ENCODE measurements at places on chromosomes 11 and 22.

DNA sequence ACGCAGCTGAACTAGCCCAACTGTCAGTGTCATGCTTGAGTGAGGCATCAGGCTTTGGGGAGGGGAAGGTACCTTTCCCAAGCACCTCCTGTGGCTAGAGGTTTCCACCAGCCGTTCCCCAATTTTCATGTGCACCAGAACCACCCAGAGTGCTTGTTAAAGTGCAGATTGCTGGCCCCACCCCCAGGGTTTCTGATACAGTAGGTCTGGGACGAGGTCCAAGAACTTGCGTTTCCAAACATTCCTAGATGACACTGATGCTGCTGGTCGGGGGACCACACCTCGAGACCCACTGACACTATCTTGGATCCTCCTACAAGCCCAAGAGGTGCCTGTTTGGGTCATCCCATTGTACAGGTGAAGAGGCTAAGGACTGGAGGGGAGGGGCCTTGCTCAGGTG lies 59.8 kb downstream of the PDE2A start:
- no peak for DNase-seq

DNA sequence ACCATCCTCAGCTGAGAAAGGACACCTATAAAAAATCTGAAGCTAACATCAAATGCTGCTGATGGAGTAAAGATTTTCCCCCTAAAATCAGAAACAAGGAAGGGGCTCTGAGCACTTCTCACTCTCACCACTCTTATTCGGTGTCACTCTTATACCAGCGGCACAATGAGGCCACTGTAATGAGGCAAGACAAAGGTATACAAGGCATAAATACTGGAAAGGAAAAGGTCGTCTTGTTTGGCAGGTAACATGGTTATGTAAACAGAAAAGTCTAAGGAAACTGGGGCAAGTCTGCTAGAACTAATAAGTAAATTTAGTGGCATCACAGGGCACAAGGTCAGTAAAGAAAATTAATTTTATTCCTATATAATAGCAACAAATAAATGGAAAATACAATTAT lies 8.1 kb upstream of the MOB2 start:
- no peak for DNase-seq

GRCh38 chr11:60625262-60625661 lies 74.2 kb upstream of the MS4A8 start:
- peak; percentile 34 for DNase-seq

GRCh38 chr22:49753961-49754695 lies 73.5 kb downstream of the BRD1 start:
- no peak for DNase-seq

- peak; percentile 75 for DNase-seq
Measured at GRCh38 chr22:26610072-26610958, 7.5 kb downstream of the CRYBB1 start.

DNA sequence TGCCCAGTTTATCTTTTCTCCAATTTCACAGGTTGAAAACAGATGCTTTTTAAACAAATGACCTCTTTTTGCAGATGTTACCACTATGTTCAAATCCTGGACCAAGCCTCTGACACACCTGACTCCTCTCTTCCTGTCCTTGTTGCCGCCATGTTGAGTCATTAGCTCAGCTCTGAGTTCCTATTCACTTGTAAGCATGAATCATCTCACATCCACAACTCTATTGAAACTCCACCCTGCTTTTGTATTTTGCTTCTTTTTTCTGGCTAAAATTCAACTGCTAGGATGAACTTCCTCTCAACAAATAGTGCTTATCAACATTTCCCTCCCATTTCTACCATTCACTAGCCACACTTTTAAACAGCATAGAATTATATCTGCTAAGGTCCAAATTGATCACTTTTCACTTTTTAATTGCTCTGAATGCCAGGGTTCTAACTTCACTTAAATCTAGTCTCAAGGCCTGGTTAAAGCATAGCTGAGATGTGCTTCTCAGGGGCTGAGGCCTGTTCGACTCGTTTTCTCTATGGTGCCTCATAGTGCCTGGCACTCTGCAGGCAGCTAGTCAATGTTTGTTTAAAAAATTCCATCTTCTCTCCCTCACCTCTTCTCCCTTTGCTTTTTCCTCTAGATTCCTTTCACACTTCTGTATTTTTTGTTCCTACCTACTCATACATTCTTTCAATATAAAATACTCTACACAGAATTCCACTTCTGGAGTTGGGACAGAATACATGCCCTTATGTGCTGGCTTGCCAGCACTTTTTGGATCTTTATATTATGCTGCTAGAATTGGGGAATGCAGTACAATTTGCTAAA lies 3.9 kb downstream of the JOSD1 start:
- peak; percentile 72 for DNase-seq

- peak; percentile 77 for DNase-seq
Measured at GRCh38 chr11:9001736-9002135, 2.1 kb downstream of the NRIP3 start.
